ENCODE measurements at places on chromosomes 2 and 18.

DNA sequence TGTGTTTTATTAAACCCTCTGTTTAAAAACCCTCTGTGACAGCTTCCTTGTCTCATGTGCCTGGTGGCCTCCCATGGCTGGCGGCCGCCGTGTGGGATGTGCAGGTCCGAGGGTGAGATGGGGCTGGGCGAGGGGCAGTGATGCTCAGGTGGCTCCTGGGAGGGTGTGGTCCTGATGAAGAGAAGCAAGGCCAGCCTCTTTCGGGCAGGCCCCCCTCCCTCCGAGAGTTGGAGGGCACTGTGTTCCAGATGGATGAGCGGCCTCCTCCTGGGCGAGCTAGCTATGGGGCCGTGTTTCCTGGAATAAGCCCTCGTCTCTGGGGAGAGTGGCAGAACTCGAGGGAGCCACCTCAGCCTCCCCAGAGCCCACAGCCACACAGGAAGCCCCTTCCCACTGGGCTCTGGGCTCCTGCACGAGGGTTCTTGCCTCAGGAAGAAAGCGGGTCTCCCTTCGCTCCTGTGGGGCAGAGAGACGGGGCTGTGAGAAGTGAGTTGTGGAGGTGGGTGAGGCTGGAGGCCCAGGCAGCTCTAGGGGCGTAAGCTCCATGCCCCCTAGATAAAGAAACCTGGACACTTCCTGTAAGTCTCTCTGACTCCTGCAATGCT, 72.1 kb downstream of the ASB1 start:
- DNase-seq = no peak

DNA sequence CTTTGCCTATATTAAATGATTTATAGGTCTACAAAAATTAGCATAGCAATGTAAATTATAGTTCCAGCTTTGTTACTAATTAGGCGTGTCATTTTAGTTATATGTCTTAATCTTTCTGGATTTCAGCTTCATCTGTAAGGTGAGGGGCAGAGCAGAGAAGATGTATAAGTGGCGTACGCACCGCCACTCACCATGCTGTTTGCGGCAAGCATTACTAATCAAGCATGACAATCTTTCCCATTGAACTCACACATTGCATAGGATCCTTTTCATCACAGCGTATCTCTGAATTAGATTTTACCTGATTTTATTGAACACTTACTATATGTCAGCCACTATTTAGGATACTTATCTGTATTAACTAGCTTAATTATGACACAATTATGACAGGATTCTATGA, 183.6 kb upstream of the DLGAP1 start:
- no peak for DNase-seq

- no peak for DNase-seq
Observed at GRCh38 chr18:37564711-37565100, 892 bp downstream of the CELF4 start.

- no peak for DNase-seq
Observed at GRCh38 chr2:77294474-77294873, 227.7 kb downstream of the LRRTM4 start.

DNA sequence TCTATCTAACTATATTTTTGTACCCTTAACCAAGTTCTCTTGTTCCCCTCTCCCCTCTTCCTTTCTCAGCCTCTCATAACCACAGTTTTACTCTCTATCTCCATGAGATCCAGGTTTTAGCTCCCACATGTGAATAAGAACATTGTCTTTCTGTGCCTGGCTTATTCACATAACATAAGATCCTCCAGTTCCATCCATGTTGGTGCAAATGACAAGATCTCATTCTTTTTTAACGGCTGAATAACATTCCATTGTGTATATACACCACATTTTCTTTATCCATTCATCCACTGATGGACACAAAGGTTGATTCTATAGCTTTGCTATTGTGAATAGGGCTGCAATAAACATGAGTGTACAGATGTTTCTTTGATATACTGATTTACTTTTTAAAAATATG, 83.9 kb upstream of the TMEM178A start:
- DNase-seq = no peak

- DNase-seq = no peak
Observed at GRCh38 chr18:73101977-73102376, 234.2 kb upstream of the NETO1 start.

DNA sequence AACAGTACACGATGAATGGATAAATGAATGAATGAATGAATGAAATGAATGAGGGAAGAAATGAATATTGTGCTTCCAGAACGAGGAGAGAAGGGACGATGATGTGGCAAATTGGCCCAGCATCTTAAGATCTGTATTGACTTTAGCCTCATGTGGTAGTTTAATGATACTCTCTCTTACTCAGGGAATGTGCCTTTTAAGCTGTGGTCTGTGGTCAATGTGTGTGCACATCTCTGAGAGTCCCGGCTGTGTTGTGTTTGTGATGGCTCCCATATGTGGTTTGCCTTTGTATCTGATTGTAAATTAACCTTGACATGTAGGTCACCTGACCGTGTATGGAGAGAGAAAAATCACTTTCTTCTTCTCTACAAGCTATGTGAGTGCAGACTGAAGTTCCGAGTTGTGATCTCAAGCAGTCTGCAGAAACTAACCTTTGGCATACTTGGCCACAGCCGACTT, 91.2 kb downstream of the NEDD4L start:
- no peak for DNase-seq

DNA sequence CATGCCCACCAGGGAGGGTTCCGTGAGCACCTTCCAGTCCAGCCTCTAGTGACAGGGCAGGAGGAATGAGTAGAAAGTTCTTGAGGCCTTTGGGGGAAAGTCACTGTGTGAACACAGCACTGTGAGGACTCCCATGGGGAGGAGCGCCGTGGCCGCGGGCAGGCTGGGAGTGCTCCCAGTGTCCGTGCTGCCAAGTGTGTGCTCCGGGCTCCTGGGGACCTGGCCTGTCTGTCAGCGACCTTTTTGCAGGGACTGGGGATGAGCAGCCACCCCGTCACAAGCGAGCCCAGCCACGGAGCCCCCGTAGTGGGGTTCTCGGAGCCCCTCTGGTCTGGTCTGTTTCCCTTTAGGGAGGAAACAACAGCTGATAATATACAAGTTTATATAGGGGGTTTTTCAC, 36.8 kb downstream of the PDIA6 start:
- no peak for DNase-seq

DNA sequence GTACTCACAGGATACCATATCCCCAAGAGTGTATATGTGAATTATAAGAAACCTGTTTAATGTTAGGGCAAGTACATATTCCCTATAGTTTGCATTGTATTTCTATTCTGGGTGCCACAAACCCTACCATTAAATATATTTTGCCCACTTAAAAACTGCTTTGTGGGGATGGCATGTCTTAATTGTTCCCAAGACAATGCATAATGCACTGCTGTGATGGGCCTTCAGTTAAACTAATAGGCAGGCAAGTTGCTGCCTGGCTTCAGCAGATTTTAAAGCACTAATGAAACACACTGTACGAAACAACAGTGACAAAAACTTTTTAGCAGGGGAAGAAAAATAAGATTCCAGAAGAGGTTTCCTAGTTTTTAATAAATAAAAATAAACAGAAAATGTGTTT, 104.8 kb upstream of the VRK2 start:
- no peak for DNase-seq

GRCh38 chr2:226773291-226773690, 26.3 kb downstream of the IRS1 start:
- no peak for DNase-seq

GRCh38 chr2:51208521-51208920, 176.6 kb upstream of the NRXN1 start:
- DNase-seq = no peak

GRCh38 chr2:133737242-133737993, 169.2 kb upstream of the NCKAP5 start:
- no peak for DNase-seq

GRCh38 chr2:207126724-207127308, 38.9 kb downstream of the KLF7 start:
- no peak for DNase-seq

DNA sequence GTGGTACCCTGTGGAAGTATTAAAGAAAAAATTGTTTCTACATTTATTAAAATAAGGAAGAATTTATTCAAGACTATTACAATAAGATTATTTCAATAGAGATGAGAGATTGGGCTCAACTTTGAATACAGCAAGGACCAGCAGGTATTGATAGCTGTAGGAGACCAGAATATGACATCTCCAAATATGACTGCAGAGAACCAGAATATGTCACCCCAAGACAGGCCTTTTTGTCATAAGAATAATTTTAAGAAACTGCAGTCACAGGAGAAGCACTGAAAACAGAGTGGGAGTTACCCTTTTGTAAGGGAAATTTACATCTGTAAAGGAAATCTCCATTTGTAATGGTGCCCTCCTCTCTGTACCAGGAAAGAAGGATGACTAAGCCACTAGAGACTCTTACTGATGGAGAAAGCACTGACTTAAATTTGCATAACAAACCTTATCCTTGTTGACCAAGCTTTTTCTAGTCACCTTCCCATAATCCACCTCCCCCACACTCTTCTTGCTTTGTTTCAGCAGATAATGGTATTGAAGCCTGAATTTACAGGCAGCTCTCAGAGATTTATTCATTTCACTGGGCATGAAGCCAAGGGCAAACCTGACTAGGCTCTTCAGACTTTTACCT, 145.1 kb upstream of the RMP24 start:
- DNase-seq = no peak

All from esophagus squamous epithelium (tissue), 5 donors.